Activated CD8-positive, alpha-beta memory T cell treated with anti-CD3 and anti-CD28 coated beads, Interleukin-2, amount 50 U/mL, for 4 hours (primary cell): ENCODE measurements at places on chromosomes 11 and 22.

DNA sequence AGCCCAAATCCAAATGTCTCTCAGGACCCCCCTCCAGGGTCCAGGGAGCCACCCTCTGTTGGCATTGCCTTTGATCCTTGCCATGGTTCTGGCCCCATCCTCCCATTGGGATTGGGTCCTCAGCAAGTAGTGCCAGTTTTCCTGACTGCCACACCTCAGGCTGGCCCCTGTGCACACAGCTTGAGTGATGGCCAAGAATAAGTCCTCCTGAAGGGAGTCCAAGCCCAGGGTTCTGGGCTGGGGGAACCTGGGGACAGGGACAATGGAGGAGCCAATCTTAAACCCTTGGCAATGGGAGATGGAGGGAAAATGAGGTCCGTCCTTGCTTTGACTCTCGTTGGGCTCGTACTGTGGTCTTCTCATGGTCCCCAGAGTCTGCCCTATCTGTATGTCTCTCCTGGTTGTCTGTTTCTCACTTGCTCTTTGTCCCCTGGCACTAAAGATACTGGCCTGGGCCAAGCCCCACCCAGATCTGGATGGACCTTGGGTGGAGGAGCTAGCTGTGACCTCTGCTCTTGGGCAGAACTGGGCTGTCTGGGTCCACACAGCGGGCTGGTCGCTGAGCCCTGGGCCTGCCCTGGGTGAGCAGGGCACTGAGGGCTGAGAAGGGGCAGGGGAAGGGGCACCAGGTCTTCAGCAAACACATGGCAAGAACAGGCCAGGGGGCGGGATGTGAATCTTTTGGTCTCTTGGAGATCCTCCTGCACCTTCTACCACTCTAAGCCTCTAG is 2.9 kb downstream of the SOX10 start:
- DNase-seq = no peak

DNA sequence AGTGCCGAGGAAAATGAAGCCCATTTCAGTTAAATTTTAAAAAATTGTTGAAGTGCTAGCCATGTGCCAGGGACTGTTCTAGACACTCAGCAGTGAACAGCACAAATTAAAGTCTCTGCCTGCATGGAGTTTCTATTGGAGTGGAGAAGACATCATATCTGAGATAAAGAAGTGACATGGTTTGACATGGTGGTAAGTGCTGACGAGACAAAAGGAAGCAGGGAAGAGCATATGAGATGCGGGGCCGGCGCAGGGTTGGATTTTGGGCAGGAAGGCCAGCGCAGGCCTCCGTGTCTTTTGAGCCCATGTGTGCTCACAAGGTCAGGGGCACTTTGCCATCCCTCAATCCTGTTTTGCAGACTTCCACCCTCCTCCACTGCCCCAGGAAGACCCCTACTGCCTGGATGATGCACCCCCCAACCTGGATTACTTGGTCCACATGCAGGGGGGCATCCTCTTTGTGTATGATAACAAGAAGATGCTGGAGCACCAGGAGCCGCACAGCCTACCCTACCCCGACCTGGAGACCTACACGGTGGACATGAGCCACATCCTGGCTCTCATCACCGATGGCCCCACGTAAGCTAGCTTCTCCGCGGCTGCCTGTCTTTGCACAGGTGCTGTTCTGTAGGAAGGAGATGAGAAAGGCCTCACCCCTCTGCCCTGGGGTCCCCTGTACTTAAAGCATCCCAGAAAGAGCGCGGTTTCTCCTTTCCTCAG is 29.6 kb downstream of the AMPD3 start:
- DNase-seq = no peak

DNA sequence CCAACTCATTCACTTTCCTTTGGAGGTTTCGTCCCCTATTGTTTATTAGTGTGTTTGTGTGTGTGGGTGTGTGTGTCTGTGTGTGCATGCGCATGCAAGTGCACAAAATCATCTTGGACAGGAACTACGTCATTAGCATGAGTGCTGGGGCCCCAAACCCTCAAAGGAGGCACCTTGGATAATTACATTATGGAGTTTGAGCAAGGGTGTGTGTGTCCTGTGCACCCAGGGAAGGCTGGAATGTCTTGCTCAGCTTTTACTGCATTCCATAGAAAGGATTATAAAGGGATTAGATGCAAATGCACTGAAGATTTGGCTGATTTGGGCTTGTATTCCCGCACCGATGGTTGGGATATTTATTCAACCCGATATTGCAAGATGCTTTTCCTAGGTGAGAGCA is 203.4 kb upstream of the NAV2 start:
- DNase-seq = no peak

GRCh38 chr11:5809122-5809519 is 397 bp downstream of the OR52N2 start:
- no peak for DNase-seq

- DNase-seq = no peak
These were observed 889 bp downstream of the NUDT8 start for GRCh38 chr11:67628710-67629385.
